ENCODE measurements at places on chromosomes 4 and X.

DNA sequence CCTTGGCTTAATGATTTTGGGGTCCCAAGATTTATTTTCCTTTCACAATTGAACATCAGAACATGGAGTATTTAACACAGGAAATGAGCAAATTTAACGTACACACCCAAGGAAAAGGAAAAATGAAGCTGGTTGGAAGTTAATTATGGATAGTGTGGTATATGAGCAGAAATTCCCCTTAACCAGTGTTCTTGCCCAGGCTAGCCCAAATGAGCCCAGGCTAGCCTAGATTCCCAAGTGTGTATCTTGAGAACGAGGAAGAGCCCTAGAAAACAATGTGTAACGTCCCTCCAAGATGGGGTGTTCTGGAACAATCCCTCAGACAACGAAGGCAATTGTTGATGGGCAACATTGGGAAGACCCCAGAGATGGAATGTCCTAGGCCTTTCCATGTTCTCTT lies 33.7 kb downstream of the XG start:
- DNase-seq: no peak
- no peaks in the 10 kb centered on the region for H3K27me3 ChIP-seq
- no peaks in the 10 kb centered on the region for H3K36me3 ChIP-seq
- H3K4me1 ChIP-seq: no peaks in the 10 kb centered on the region
- no peak overlapping the region for H3K27ac ChIP-seq

DNA sequence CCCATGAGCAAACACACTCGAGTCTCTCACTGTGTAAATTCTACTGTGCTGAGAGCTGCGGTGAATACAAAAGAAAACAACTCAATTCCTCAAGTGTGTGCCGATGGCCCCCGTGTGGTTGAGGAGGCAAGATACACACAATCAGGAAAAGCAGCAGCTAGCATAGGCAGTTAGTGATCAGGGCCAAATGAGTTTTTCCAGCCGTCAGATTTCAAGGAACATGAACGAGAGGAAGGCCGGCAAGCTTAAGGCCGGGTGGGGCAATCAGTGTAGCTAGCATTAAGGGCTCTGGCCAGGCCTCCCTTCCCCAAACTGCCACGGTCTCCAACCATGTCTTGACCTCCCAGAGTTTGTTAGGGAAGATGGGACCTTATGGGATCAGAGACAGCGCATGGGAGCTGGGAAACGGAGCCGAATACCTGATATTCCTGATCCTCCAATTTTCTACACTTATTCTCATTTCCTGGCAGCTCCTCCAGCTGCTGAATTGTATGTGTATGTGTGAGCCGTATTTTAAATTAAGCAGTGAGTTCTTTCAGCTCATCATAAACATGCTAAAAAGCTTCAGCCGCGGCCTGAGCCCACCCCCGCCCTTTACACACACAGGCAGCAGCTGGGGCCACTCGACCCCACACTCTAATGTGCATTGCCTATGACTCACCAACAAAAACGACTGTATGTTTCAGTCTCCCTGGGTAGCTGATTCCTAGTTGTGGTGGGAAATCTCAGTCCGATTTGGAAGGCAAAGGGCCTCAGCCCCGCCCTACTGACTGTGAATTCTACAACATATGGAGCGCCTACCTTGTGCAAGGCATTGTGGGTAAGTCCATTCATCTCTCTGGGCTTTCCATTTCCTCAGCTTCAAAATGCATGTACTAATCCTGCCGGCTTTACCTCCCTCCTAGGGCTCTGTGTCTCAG lies 59.9 kb downstream of the RTL9 start:
- H3K27me3 ChIP-seq: no peaks in the 10 kb centered on the region
- no peak for DNase-seq
- H3K36me3 ChIP-seq: no peaks in the 10 kb centered on the region
- no peak overlapping the region for H3K4me3 ChIP-seq

DNA sequence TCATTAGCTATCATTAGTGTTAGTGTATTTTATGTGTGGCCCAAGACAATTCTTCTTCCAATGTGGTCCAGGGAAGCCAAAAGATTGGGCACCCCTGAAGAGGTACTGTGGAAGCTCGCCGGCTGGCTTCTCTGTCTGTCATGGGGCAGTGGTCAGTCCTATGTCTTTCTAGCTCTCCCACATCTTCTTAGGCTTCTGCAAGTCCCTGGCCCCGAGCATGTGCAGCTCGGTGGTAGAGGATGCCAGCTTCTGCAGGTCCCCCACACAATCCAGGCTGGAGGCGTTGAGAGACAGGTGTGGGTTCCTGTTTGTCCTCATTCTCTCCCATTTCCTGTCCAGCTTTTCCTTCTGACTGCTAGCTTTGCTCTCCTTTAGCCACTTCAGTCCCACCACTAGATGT lies 134.1 kb upstream of the NALF2 start:
- H3K27me3 ChIP-seq: no peaks in the 10 kb centered on the region
- H3K4me3 ChIP-seq: no peak overlapping the region
- no peak overlapping the region for H3K27ac ChIP-seq
- no peaks in the 10 kb centered on the region for H3K4me1 ChIP-seq

GRCh38 chrX:149799095-149799714 lies 17.5 kb downstream of the MAGEA9 start:
- no peak overlapping the region for H3K4me3 ChIP-seq
- H3K27ac ChIP-seq: no peak overlapping the region
- H3K4me1 ChIP-seq: no peaks in the 10 kb centered on the region

DNA sequence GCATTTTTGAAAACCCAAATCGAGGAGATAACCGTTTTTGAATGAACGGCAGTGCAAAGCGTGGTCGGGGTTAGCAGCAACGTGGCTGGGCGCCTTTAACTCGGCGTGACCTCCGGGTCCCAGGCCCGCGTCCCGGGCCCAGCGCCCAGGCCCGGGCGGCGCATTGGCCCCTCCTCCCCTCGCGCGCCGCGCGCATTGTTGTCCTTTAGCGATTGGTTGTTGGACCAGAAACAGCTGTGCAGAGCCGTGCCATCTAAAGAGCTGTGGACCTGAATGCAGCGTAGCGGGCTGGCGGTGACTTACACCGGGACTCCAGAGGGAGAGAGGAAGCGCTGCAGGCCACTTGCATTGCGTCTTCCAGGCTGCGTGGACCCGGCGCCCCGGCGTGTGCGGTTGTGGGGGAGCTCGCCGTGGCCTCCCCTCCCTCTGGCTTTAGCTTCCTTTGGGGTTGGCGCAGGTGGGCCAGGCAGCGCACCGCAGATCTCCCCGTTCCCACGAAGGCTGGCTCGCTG lies at the start of gene STOX2:
Gene STOX2 (plus strand): TSS at position 227 of the 512 bp plus-strand sequence. CDS start 1,484 bp downstream, outside the sequence.
- peak within 1 kb of the TSS; percentile 46 for H3K27ac ChIP-seq
- H3K4me3 ChIP-seq: peak within 1 kb of the TSS; percentile 30
- H3K36me3 ChIP-seq: no peaks in the 10 kb centered on the region
- no peak for DNase-seq
- H3K4me1 ChIP-seq: peaks cover 6% of the 10 kb centered on the region

All from Peyer's patch (tissue), 4 donors.